Aorta (tissue), 5 donors: ENCODE measurements at places on chromosomes 13 and 19. TPM values are rescaled to one million over a fixed set of nuclear protein-coding genes. Genes with fewer than 3 reads are reported as not detected.

ZNF556 gene
- 0.16 TPM for total RNA-seq

- DNase-seq, result no peak
These were observed 32.8 kb downstream of the ELF1 start for GRCh38 chr13:40986101-40986856.

GRCh38 chr13:23778879-23779278, 110.3 kb downstream of the MIPEP start:
- no peak for DNase-seq

- DNase-seq, result no peak
These were observed 20.6 kb upstream of the WDR18 start for GRCh38 chr19:963486-963951.

NLRP11 gene
- not detected for total RNA-seq

DNA sequence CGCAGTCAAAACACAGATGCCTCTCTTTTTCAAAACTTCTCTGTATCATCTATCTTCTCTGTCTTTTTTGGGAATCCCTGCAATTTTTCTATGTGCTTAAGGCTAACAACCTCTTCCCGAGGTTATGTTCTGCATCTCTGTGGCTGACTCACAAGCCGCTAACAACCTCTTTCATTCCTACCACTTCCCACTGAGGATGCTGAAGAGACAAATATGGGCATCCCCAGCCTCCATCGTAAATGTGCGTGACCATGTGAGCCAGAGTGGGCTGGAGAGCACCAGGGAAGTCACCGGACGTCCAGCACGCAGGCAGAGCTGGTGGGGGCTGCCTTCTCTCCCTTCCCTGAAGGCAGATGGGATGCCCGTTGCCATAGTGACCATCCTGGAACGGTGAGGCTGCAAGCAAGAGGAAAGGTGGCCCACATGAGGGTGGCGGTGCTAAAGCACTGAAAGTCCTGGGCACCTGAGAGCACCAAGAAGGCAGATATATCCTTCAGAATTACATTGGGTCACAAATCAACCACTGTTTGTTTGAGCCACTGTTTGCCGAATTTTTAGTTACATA, 122.8 kb downstream of the SHISA2 start:
- DNase-seq, result no peak

LYL1 gene
- 28.6 TPM for total RNA-seq

DNA sequence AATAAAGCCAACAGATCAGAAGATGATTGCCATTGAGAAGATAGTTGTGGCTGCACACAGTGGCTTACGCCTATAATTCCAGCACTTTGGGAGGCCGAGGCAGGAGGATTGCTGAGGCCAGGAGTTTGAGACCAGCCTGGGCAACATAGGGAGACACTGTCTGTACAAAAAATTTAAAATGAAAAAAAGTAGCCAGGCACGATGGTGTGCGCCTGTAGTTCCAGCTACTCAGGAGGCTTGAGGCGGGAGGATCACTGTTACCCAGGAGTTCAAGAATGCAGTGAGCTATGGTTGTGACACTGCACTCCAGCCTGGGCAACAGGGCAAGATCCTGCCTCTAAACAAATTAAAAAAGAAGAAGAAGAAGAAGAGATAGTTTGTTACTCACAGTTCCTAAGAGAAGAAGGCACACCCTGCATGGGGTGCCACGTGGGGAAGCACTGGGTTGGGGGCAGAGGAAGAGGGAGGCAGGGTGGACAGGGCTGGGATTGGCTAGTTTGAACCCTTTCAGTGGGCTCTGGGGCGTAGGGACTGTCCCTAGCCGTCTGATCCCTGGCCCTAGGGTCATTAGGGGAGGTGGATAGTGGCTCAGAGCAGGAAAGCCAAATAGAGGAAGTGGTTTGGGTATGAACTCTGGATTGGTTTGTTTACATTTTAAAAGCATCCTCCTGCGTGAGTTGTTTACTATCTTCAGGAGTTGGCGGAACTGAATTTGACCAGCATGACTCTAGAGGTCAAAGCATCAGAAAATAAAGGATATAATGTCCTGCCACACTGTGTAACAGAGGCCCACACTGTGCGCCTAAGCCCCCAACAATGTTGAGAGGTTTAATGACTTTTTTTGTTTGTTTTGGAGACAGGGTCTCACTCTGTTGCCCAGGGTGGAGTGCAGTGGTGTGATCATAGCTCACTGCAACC, 60.5 kb upstream of the MEDAG start:
- DNase-seq, result no peak

- DNase-seq, result no peak
These were observed 2.1 kb upstream of the GRWD1 start for GRCh38 chr19:48443731-48444128.

DNA sequence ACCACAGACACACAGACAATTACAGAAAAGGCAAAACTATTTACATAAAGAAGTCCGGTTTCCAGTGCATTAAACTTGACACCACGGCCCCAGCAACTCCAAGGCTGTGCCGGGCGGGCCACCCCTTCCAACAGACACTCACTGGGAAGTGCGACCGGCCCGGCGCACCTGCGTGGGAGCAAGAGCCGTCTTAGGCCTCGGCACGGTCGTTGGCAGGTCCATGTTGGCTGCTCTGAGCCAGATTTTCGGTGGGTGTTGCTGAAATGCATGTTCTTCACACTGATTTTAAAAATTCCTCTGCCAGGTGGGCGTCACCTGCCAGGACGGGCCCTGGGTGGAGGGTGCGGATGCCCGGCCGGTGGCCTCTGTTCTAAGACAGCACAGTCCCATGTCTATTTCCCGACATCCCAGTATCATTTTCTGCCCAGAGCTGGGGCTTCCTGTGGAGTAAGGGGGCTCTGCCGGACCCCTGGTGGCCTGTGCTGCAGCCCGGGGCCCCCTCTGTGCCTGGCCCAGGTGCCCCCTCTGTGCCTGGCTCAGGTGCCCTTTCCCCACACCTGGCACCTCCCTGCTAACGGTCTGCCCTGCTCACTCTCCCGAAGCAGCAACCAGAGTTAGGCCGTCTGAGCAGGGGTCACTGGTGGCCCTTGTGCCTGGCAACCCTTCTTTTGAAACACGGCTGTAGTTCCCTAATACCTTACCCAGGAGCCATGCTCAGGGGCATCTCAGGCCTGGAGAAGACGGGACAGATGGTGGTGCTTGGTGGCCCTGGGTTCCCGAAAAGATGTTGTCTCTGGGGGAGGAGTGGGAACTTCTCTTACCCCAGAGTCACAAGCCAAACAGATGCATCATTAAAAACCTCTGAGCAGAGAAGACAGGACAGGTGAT, 9.2 kb downstream of the TMEM255B start:
- DNase-seq, result no peak

- no peak for DNase-seq
These were observed 11.8 kb downstream of the HTR2A start for GRCh38 chr13:46885018-46885417.

- no peak for DNase-seq
These were observed 36.4 kb downstream of the FBN3 start for GRCh38 chr19:8113017-8113416.

SERTM1 gene
- 0.66 TPM for total RNA-seq

- DNase-seq, result no peak
These were observed 403.2 kb downstream of the EFNB2 start for GRCh38 chr13:106132216-106132615.

ICAM5 gene
- total RNA-seq, result 1.3 TPM

ZNF135 gene
- total RNA-seq, result 3.4 TPM
